NB4 (cell line): ENCODE measurements at places on chromosomes 3 and 15.

DNA sequence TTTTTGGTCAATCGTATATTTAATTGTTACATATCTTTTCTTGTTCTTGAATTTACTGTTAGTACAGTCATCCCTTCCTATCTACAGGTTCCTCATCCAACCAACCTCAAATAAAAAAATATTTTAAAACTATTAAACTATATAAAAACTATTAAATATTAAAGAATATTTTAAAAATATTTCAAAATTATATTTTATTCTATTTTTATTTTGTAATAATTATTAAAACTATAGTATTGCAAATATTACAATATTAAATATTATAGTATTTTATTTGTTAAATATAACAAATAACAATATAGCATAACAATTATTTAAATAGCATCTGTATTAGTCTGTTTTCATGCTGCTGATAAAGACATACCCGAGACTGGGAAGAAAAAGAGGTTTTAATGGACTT is 357.9 kb upstream of the GOLIM4 start:
- DNase-seq = no peak

- no peak for DNase-seq
These were observed 34.5 kb downstream of the SLC6A20 start for GRCh38 chr3:45761831-45762230.

DNA sequence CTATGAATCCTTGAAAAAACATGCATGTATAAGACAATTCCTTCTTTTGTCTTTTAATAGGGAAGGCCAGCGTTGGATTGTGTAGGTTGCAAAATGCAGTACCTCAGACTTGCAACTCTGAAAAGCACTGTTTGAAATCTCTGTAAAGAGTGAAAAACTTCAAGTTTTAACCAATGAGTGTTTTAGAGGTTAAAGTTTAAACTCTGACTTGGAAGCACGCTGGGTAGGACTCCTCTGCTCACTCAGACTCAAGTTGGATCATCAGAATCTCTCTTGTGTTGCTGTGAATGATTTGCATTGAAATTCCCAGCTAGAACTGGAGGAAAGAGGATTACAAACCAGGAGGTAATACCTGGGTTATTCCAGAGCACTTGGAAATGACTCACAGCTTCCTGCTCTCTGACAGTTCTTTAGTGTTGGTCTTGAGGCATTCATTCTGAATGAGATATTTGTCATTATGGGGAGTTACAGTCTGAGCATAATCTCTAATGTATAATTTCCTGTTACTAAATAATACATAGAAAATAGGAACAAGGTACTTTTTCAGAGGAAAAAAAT is 49.1 kb downstream of the PLS1 start:
- DNase-seq = no peak

- DNase-seq = no peak
These were observed 27.9 kb downstream of the AADAC start for GRCh38 chr3:151841801-151842200.

DNA sequence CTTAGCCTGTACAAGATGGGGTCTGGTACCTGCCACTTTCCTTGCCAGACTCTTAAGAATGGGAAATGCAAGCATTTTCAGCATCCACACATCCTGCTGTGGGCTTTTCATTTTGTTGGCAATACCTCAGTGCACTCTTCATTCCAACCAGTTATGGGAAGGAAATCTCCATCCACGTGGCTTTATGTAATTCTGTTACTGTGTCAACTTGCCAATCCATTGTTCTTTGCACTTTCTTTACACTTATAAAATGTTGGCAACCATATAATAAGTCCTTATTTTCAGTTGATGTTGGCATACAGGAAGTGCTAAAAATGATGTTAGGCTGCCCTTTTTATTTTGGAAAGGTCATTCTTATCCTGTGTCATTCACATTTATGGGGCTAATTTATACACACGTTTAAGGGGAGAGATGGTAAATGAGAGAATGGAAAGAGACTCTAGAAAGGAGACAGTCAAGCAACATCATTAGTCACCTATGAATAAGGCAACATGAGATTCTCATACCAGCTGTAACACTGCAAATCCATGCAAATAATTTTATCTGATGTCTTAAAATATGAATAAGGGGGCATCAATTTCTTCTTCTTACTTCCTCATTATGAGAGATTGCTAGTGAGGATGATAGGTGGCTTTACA is 238.7 kb downstream of the CHST2 start:
- DNase-seq = no peak

DNA sequence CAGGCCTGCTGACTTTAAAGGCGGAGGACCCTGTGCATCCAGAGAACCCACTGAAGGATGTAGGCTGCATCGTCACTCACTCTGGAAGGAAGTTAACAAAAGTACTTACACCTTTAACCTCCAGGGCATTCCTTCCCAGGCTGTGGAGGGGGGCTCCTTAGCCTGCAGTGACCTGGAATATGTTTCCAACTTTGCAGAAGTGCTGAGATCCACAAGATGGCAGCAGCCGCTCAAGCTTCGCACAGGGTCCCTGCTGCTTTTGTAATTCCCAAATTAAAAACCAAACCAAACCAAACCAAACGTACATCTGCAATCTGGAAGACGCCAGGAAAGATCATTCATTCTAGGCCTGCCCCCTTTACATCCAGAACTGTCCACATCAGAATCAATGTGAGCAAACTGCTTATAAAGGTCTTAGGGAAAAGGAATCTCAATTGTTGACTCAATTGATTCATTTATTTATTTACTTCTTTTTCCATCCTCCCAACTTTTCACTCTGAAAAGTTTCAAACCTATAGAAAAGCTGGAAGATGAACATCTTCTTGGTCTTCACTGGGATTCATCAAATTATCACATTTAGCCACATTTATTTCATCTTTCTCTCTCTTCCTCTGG is 70.5 kb upstream of the KLHL25 start:
- DNase-seq = peak; percentile 56

GRCh38 chr15:52715411-52715810 is 36.2 kb upstream of the ATOSA start:
- no peak for DNase-seq
